ENCODE measurements at places on chromosomes 12 and 14. TPM values are rescaled to one million over a fixed set of nuclear protein-coding genes. Genes with fewer than 3 reads are reported as not detected.

- H3K4me3 ChIP-seq = no peak overlapping the region
- H3K4me1 ChIP-seq = no peaks in the 10 kb centered on the region
- no peaks in the 10 kb centered on the region for H3K27me3 ChIP-seq
- no peak for DNase-seq
These were observed 43.7 kb upstream of the CNTN1 start for GRCh38 chr12:40648519-40648918.

Gene RTL1
- 0.04 TPM for total RNA-seq

DNA sequence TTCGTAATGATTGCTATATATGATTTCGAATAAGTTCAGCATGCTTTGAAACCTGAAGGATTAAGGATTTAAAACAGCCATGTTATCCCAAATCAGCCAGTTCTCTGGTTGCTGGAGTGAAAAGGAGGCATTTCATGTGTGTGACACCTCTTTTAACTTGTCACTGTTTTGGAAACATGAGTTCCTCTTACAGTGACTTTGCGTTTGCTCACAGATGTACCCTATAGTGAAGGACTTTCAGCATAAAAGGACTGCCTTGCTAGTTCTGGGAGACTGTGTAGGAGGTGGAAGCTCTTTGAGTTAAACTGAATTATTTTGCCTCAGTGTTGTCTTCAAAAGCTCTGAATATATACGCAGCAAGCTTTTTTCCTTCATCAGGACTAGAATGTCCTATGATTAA is 7.6 kb downstream of the RNASE11 start:
- no peak overlapping the region for H3K27ac ChIP-seq
- H3K4me1 ChIP-seq = no peaks in the 10 kb centered on the region
- H3K27me3 ChIP-seq = peaks cover 2% of the 10 kb centered on the region
- H3K36me3 ChIP-seq = no peaks in the 10 kb centered on the region
- no peak for DNase-seq
- no peak overlapping the region for H3K4me3 ChIP-seq

Gene BMAL2
- total RNA-seq = 27.4 TPM

Measured in HepG2 (cell line).